Caki2 (cell line): ENCODE measurements at places on chromosomes 16 and 17.
A peak's percentile ranks its signal among the peaks of the same experiment; 100 is the strongest.

DNA sequence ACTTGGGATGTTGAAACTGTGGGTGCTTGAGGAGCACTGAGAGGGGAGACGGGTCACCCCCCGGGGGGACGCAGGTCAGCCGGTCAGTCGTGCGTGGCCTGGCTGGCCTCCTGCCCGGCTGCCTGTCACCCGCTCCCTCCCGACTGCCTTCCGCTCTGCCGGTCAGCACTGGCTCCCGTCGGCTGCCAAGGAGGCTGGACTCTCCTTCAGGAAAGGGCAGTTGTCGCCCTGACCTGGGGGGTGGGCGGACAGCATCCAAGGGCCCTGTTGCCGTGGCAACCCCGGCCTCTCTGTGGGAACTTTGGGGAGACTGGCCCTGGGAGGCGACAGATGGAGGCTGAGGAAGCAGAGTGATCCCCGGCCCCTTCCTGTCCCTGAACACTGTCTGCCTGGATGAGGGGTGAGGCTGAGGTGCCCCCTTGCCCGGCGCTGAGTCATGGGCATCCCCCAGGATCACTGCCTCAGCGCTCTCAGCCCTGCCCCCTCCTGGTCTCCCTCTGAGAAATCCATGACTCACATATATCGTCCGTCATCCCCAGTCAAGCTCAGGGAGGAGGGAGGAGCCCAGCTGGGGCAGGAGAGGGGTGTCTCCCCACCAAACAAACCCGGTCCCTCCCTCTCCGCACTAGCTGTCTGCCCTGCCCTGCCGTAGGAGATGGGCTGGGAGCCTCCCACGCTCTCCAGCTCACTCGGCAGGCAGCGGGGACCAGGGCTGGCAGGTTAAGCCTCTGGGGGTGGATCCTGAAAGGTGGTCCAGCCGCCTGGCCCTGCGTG lies at the start of gene ADGRG1:
Gene ADGRG1, plus strand, starts transcription at position 623 of the 774 bp plus-strand sequence. CDS start 21,658 bp downstream, outside the sequence.
- DNase-seq = peak; percentile 99

- no peak for DNase-seq
Observed at GRCh38 chr16:55146966-55147365, 177.0 kb upstream of the IRX6 start.

- DNase-seq = no peak
Observed at GRCh38 chr17:34222722-34223497, 32.2 kb upstream of the CCL2 start.

DNA sequence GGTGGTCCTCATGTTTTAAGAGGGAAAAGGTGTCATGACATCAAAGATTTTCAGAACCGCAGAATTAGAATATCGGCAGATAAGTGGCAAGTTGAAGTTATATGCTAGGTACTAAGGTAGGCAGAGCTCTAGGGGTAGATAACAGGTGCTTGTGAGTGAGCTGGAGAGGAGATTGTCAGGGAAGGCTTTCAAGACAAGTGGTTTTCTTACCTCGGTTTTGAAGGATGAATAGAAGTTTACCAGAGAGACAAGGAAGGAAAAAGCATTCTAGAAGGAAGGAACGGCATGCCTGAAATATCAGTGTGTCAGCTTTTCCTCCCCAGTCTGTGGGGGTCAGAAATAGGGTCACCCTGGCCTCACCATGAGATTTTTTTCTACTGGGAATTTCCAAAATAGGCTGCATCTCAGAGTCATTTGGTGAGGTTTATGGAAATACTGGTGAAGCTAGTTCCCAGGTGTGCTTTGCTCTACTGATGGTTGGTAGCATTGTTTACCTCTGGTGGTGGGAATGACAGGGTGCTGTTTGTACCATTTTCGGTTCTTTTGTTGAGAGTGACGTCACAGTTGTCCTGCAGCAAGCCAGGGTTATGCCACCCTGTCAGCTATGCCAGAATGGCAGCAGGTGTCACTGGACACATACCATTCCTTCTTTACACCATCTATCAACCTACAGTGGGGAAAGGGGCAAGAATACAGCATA lies 112.5 kb downstream of the MSI2 start:
- DNase-seq = peak; percentile 51

DNA sequence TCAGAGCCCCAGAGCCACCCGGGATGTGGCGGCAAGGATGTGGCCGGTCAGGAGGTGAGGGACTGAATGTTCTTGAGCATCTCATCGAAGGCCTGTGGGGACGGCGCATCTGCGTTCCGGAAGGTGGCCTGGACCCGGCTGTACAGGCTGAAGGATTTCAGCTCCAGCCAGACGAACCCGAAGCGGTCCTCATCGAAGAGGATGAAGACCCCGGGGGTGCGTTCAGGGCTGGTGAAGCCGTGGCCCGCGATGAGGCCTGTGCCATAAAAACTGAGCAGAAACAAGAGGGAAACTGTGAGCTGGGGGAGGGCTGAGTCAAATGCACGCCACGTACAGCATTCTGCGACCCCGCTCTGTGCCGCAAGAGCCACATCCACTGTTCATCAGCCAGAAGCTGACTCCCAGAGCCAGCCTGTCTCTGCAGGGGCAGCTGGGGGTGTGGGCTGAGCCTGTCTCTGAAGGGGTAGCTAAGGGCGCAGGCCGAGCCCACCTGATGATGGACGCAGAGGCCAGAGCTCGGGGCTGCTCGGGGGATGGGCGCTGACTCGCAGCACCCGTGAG lies 14.1 kb upstream of the C16orf95 start:
- DNase-seq = no peak

DNA sequence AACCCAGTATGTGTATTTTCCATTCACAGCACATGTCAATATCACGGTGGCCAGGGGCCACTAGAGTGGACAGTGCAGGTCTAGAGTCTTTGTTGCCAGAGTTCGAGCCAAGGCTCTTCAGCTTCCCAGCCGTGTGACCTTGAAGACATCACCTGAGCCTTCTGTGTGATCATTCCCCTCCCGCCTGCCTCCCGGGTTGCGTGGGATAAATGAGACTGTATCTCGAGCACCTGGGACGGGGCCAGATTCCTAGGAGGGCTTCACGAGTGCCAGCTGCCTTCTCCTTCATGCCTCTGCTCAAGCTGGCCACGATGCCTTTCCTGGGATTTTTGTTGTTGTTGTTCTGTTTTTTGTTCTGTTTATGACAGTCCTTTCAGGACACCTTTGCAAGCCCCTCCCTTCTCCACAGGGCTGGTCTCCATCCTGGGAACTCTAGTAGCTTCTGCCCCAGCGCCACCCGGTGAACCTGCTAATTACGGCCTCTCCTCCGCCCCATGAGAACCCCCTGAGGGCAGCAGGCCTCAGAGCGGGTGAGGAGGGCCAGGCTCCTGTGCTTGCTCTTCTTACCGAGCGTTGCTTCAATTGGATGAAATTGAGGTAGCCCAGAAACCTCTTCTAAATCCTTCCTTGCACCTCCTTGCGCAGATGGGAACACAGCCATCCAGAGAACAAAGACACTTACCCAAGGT lies 3.9 kb downstream of the SPNS2 start:
- DNase-seq = no peak

GRCh38 chr16:661184-661821 lies 6.6 kb upstream of the RHOT2 start:
- DNase-seq = no peak

- DNase-seq = peak; percentile 87
Observed at GRCh38 chr17:488993-489757, 136.6 kb upstream of the RPH3AL start.

- peak; percentile 49 for DNase-seq
Observed at GRCh38 chr16:13036600-13036999, 135.2 kb downstream of the SHISA9 start.

DNA sequence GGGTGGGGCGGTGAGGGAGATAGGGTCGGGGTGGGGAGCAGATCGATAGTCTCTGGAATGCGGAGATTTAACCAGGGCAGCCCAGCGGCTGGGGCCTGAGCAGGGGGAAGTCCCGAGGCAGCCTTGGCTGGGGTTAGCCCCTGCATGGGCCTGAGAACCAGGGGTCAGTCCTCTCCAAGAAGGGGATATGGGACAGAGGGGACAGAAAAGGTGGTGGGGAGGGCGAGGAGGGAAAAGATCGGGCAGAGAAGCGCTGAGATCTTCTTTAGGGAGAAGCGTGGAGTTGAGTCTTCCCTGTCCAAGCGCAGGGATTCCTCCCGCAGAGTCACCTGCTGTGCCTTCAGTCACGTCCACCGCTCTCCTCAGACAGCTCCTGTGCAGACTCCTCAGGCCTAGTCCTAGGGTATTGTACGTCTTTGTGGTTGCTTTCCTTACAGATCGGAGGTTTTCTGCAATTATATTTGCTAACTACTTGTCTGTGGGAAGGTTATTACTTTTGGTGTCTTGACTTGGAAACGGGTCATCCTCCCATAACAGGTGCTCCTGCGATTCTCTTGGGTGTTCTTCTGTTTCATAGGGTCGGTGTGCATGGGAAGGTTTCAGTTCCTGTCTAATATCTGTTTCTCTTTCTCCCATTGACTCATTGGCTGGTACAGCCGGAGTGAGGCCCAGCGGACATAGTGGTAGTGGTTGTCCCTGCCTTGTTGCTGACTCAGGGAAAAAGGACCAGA lies 952 bp downstream of the CD300A start:
- DNase-seq = no peak

DNA sequence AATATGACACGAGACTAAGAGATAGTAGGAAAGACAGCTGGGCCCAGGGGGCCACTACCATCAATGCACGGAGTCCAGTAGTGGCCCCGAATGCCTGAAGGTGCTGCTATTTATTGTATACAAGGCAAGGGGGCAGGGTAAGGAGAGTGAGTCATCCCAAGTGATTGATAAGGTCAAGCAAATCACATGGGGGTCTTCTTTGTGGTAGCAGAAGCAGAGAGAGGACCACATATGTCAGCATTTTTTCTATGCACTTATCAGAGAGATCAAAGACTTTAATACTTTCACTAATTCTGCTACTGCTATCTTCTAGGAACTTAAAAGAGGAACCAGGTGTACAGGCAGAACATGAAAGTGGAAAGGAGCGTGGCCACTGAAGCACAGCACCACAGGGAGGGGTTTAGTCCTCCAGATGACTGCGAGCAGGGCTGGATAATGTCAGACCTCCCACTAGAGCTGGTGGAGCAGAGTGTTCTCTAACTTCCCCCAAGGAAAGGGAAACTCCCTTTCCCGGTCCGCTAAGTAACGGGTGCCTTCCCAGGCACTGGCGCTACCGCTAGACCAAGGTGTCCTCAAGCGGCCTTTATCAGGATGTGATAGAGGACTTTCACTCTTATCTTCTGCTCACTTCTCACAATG lies 26.4 kb upstream of the ARL4D start:
- peak; percentile 29 for DNase-seq

DNA sequence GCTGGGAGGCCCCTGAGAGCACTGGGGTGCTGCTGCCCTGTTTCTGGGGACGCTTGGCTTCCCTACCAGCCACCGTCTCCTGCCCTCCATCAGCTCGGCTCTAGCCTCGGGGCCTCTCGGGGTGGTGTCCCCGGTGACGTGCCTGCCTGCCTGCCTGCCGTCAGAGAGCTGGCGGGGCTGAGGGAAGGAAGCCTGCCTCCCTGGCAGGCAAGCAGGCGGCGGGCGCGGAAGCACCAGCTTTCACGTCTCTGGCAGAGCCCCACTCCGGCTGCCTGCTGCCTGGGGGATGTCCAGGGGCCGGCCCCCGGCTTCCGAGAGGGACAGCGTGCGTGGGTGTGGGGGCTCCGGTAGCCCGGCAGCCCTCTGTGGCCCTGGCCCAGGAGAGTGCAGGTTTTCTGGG lies 9.3 kb downstream of the CENPX start:
- no peak for DNase-seq

- no peak for DNase-seq
Observed at GRCh38 chr16:80936410-80936809, 70.3 kb downstream of the CMC2 start.
